Stimulated activated CD8-positive, alpha-beta memory T cell treated with anti-CD3 and anti-CD28 coated beads, Interleukin-4, amount 100 ng/mL, for 48 hours (primary cell): ENCODE measurements at places on chromosomes 3 and 15.

DNA sequence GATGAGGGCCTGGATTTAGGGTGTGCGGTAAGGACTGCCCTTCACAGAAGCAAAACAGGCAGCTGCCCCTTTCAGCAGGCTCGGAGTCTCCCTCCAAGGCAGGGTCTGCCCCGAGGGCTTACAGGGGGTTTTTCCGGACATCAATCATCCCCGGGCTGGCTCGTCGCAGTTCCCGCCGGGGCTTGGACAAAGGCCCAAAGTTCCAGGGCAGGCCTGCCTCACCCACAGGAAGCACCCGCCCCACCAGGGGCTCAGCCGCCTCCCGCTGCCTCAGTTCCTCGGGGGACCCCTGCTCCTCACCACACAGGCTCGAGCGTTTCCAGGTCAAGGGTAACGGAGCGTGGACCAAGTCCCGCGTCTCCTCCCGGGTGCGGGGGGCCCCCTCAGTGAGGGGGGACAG is 27.0 kb downstream of the KIF7 start:
- no peak for DNase-seq

GRCh38 chr15:78837131-78837530 is 25.9 kb upstream of the ADAMTS7 start:
- no peak for DNase-seq

GRCh38 chr3:59432665-59433064 is 382.8 kb upstream of the CFAP20DC start:
- DNase-seq, result no peak

- no peak for DNase-seq
Observed at GRCh38 chr15:64665179-64665578, 110.2 kb downstream of the RBPMS2 start.

- no peak for DNase-seq
Observed at GRCh38 chr15:67047149-67047661, 18.2 kb upstream of the SMAD3 start.
